AG09309 (cell line): ENCODE measurements at places on chromosomes 1 and 21.
A peak's percentile ranks its signal among the peaks of the same experiment; 100 is the strongest.

- no peak for DNase-seq
Observed at GRCh38 chr1:45543581-45544417, 6.8 kb upstream of the AKR1A1 start.

- no peak for DNase-seq
Observed at GRCh38 chr1:190172651-190173430, 304.8 kb downstream of the BRINP3 start.

GRCh38 chr1:190540366-190540765 lies 62.7 kb upstream of the BRINP3 start:
- DNase-seq: no peak

- no peak for DNase-seq
Observed at GRCh38 chr1:72586023-72586685, 303.8 kb upstream of the NEGR1 start.

DNA sequence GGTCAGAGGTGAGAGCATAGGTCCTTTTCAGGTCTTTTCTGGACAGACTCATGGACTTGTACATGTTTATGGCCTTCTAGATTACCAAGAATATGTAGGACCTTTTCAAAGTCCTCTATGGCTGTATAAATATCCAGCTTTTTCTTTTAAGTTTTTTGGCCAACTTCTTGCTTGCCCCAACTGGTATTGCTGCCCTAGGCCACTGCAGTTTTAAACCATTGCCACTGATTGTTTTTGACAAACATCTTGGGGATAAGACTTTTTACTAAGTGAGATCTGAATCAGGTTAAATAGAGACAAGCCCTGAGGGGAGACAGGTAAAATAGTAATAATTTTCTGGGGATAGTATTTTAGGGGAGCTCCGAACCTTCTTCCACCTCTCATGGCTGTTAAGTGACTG lies 14.8 kb upstream of the DDR2 start:
- no peak for DNase-seq

DNA sequence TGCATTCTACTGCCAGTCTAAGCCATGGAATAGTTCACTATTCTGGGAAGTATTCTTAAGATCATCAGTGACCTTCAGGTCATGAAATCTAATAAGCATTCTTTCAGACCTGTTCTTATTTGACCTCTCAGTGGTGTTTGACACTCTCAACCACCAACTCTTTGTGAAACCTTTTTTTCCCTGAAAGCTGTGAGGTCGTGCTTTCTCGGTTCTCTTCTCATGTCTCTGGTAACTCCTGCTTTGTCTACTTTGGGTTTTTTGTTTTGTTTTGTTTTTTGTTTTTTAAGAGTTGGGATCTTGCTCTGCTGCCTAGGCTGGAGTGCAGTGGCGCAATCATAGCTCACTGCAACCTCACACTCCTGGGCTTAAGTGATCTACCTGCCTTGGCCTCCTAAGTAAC lies 56.3 kb downstream of the POU2F1 start:
- DNase-seq: no peak

- DNase-seq: peak; percentile 98
Observed at GRCh38 chr1:12477936-12478611, 139.9 kb downstream of the DHRS3 start.

- DNase-seq: no peak
Observed at GRCh38 chr1:94553323-94553730, 11.8 kb upstream of the F3 start.

- DNase-seq: no peak
Observed at GRCh38 chr1:214019499-214019898, 31.7 kb downstream of the PROX1 start.

DNA sequence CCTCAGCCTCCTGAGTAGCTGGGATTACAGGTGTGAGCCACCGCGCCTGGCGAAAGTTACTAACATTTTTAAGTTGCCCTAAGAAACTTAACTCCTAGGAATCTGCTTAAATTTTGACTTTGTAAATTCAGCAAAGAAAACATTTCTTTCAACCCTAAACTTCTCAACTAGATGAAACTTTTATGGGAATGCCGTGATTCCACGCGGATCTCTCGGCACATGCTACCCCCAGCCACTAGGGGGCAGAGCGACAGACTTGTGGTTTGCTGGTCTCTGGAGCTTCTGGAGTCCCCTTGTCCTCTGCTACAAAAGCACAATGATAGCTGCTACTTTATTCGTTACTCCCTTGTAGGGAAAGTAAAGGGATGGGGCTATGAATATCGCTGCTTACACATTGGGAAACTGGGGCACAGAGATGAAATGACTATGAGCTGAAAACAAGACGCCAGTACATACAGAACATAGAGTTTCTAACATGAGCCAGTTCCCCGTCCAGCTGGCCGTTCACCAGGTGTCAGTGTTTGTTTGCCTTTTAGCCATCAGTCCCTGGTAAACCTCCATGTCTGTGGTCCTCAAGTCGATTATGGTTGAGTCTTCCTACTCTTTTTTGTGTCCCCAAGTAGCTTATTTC lies 114.7 kb downstream of the PBX1 start:
- no peak for DNase-seq

DNA sequence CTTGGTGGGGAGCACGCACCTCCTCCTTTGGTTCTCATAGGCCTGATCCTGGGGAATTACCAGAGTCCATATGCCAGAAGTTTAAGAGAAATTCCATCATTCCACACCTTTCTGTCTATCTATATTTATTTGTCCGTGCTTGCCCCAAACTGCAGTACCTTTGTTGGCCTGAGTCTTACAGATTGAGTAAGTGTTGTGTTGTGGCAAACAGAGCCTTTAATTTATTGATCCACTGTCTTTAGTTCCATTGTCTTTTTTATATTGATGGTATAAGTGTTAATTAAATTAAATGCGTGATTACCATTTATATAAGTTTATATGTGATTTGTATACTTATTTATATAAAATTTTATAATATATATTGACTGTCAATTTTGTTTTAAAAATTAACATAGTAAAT lies 4.9 kb downstream of the SH3BGR start:
- no peak for DNase-seq

- DNase-seq: no peak
Observed at GRCh38 chr1:67764633-67765032, 68.6 kb downstream of the GNG12 start.

DNA sequence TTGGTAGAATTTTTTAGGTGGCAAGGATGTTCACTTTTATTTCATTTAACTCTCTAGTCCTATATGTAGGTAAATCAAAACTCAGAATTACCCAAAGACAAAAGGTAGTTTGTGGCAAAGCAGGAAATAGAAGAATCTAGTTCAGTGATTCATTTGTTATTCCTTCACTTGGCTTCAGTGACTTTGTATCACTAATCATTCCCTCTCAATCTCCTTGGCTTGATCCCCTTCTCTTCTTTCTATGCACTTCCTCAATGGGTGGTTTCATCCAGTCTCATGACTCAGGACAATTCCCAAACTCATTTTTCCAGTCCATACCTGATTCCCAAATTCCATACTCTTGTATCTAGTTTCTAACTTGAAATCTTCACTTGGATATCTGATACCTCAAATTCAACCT lies 64.9 kb downstream of the PRKACB start:
- no peak for DNase-seq

GRCh38 chr1:48677306-48678287 lies 99.1 kb downstream of the BEND5 start:
- DNase-seq: peak; percentile 14

- DNase-seq: no peak
Observed at GRCh38 chr1:33047839-33048305, 11.2 kb upstream of the AK2 start.

DNA sequence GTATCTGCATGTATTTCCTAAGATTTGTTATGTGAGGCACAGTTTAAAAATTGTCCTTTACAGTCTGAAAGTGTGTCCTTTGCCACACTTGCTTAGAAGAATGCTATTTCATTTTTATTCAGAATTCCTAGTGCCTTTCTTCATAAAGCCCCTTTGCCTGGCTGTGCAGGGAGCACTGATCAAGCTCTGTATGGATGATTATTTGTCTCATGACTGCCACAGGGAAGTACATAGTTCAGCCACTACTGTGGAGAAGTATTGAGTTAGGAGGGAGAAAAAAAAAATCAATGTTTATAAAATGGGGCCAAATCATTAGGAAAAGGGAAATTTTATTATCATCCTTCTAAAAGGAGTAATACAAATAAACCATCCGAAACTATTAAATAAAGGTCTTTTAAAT lies 51.4 kb downstream of the LHX4 start:
- no peak for DNase-seq

DNA sequence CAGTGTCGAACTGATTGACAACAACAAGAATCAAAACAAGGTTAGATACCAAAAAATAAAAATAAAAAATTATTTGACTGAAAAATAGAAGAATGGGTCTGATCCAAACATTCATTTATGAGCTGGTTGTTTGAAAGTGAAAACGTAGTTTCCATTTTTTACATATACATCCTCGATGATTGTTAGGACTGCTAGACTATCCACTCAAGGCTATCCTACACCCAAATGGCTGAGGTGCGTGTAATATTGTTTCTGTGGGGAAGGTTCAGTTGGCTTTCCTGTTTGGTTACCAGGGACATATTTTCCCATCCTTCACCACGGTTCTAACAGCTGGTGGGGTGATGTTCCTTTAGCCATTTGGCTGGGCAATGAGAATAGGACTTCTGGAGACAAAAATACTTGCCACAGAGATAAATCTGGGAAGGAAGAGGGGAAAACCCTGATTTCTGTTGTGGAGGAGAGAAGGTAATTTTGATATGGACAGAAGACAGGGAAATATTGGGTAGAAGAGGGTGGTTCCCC lies 66.3 kb downstream of the MAP3K7CL start:
- DNase-seq: no peak
